ENCODE measurements at places on chromosomes 6 and 20.

DNA sequence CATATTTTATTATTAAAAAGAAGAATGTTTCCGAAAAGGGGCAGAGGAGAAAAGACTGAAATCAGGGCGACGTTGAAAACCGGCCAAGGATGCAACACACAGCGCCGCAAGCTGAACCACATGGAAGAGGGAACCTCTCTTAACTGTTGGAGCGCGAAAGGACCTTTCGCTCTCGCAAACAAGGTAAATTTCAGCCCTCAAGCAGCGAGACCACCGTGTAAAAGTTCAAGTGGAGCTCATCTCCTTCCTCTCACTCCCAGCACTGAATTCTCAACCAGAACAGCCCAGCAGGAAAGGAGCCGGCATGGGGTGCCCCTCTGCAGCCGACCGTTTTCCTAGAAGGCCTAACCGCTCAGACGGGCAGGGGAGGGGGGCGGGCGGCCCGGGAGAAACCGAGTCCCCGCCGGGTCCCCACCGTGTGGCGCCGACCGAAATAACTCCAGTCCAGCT lies 621 bp downstream of the GPR63 start:
- no peak for DNase-seq

GRCh38 chr6:72977114-72977513 lies 248.2 kb downstream of the KHDC1L start:
- DNase-seq, result no peak

GRCh38 chr20:61982191-61982950 lies 83.3 kb downstream of the TAF4 start:
- DNase-seq, result no peak

- no peak for DNase-seq
These were observed 48.8 kb downstream of the SRC start for GRCh38 chr20:37394543-37395409.

Measured in fibroblast of skin of left quadriceps (primary cell).